ENCODE measurements at places on chromosomes 1 and 21.

DNA sequence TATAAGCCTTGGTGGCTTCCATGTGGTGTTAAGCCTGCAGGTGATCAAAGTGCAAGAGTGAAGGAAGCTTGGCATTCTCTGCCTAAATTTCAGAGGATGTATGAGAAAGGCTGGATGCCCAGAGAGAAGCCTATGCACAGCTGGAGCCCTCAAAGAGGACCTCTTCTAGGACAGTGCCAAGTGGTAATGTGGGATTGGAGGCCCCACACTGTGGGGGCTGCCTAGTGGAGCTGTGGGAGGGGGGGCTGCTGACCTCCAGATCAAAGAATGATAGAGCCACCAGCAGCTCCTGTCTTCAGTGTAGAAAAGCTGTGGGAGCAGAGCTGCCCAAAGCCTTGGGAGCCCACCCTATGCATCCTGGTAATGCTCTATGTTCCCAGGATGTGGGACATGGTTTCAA, 1512.7 kb upstream of the TPTE start:
- H3K27me3 ChIP-seq, result peaks cover 62% of the 10 kb centered on the region
- no peak overlapping the region for H3K27ac ChIP-seq
- no peaks in the 10 kb centered on the region for H3K4me1 ChIP-seq

GRCh38 chr1:98556521-98557158, 104.9 kb upstream of the SNX7 start:
- peaks cover 11% of the 10 kb centered on the region for H3K4me1 ChIP-seq
- no peak for DNase-seq
- no peak overlapping the region for H3K4me3 ChIP-seq
- no peak overlapping the region for H3K27ac ChIP-seq

- DNase-seq, result peak; percentile 56
- H3K36me3 ChIP-seq, result peaks cover 8% of the 10 kb centered on the region
- peak overlapping the region; percentile 64 for H3K4me3 ChIP-seq
- H3K27ac ChIP-seq, result no peak overlapping the region
Measured at GRCh38 chr1:169460191-169460833, 25.4 kb downstream of the SLC19A2 start.

DNA sequence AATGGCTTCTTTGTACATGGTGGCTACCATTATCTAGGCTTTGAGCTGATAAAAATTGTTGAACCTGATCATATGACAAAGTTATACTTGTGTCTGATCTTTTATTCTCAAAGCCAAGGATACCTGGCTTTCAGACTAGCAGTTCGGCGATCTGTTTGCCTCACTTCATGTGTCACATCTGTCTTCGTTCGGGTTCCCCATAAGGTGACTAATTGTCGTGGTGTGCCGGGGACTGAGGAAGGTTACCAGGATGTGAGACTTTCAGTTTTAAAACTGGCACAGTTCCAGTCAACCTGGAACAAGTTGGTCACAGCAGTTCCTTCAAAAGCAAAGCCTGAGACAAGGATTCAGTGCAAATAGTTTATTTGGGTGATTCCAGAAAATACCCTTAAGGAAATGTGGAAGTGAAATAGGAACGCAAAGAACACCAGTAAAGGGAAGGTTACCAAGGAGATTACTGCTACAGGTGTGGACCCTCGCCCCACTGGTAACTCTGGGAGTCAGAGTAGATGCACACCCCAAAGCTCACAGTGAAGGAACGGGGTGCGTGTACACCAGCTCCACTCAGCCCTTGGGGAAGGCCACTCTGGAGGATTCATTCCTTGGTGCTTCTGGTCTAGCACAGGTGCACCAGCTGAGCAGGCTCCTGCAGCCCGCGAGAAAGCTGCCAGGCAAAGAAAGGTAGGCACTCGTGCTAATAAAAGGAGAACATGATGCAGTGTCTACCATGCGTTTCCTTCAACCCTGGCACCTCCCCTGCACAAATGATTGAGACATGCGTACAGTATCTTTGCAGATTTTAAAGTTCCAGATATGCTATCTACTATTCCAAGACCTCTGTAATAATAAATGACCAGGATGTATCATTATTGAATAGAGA, 69.0 kb downstream of the VWA5B1 start:
- no peak for DNase-seq
- no peaks in the 10 kb centered on the region for H3K36me3 ChIP-seq
- no peak overlapping the region for H3K4me3 ChIP-seq
- H3K27me3 ChIP-seq, result peaks cover 26% of the 10 kb centered on the region
- H3K27ac ChIP-seq, result no peak overlapping the region
- H3K4me1 ChIP-seq, result peaks cover 9% of the 10 kb centered on the region
